ENCODE measurements at places on chromosomes 3 and 15.

GRCh38 chr3:73966733-73967132, 342.0 kb upstream of the PDZRN3 start:
- no peak for DNase-seq

DNA sequence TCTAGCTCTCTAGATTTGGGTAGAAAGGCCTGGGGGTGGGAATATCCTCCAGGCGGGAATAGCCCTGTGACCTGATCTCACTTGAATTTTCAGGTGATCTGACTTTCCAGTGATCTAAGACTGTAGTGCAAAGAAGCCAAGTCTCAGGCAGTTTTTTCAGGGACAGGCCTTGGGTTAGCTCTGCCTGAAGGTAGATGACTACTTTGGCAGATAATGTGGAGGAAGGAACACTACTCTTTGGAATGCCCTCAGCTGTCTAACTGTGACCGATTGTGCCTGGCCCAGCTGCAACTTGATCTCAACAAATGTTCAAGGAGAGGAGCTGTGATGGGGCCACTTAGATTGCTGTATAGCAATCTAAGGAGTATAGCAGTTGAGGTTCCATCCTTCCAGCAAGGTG, 193.7 kb downstream of the TCF12 start:
- no peak for DNase-seq

GRCh38 chr3:59408047-59408624, 358.3 kb upstream of the CFAP20DC start:
- no peak for DNase-seq

DNA sequence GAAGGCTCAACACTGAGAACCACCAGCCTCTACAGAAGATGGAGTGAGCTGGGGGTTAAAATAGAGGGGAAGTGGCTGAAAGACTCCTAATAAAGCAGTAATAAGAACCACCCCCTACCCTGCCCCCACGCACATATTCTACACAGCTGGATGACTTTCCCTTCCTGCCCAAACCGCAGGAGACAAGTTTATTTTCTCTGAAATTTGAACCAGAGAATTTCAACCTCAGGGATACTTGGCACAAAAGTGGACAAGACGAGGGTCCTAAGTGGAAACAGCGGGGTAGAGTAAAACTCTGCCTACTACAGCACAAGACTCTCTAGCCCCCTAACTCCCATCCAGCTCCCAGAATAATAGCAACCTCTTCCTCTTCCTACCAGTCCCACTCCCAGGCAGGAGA, 28.4 kb downstream of the USF3 start:
- no peak for DNase-seq

DNA sequence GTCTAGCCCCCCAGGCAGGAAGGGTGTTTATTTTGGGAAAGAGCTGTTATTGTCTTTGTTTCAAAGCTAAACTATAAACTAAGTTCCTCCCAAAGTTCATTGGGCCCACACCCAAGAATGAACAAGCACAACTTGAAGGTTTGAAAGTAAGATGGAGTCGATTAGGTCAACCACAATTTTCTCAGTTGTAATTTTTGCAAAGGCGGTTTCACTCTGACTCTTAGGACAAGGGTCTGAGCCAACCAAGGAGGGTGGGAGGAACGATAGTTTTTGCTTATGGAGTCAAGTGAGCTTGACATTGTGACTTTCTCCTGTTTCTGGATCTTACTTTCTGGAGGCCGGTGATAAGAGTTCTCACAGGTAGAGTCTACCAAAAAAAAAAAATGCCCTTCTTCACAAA, 5.8 kb upstream of the ZNF770 start:
- no peak for DNase-seq

- no peak for DNase-seq
These were observed 565 bp downstream of the MANF start for GRCh38 chr3:51385621-51386091.

- no peak for DNase-seq
These were observed 193.9 kb upstream of the UBE2E1 start for GRCh38 chr3:23611737-23612295.

- peak; percentile 89 for DNase-seq
These were observed at the start of gene GPR160 for GRCh38 chr3:170037463-170038433. Gene GPR160 (plus strand): TSS chr3:170037995. CDS start chr3:170083973, 45,978 bp downstream.

- peak; percentile 80 for DNase-seq
These were observed 108.3 kb upstream of the MME start for GRCh38 chr3:154971771-154972326.

GRCh38 chr3:170524073-170524472, 61.8 kb downstream of the SLC7A14 start:
- no peak for DNase-seq

DNA sequence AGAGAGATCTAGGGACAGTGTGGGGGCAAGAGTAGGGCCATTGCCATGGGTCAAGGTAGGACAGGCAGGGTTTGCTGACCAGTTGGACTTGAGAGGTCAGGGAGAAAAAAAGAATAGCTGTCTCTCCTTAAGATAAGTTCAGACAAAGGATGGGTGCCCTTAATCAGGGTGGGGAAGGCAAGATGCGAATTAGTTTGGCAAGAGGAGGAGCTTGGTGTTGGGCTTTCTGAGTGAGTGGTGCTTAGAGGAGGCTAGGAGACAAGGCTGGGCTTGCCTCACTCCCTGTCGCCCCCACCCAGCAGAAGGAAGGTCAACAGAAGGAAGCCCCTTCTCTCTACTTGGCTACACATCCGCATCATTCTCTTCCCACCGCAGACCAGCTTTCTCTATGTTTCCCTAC, 53.9 kb upstream of the CTDSPL start:
- DNase-seq, result no peak

DNA sequence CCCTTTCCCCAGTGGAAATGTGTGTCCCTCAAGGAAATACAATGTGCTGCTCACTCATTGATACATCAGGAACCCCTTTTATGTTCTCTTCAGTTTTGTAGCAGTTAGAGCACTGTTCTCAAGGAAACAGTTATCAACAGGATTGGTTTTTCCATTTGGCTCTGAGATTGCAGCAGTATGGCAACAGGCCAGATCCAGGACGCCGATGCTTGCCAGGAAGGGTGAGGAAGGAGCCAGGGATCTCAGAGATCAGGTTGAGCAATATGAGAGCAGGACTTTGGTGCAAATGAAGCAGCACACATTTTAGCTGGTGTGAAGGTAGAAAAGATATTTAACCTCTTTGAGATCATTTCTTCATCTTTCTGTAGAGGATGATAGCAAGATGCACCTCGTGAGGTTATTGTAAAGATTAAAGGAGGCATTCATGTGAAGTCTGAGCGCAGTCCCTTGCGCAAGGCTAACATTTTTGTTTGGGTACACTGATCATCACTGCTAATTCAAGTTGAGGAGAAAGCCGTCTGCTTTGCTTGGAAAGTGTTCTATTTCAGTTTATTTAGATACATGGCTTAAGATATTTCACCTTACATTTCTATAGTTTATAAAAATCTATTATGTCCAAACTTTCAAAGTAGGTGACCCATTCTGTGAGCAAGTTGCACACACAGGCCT, 68.5 kb downstream of the KCNH8 start:
- DNase-seq, result no peak

GRCh38 chr3:150870406-150870805, 34.8 kb downstream of the MINDY4B start:
- DNase-seq, result no peak

DNA sequence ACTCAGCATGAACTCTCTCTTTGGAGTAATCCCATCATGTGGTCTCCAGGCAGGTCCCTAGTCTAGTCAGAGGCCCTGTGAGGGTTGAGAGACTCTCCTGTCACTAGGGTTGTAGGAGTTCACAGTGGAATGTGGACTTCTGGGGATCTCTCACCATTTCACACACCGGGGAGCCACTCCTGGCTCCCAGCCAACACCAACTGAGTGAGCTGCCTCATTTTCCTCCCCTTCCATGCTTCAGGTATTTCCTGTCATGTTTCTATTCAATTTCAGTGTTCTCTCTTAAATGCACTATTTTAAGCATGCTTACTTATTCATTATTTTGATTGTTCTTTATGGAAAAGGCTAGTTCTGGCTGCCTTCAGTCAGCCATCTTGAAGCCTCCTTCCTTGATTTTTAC, 467.5 kb upstream of the ARL6 start:
- DNase-seq, result no peak

GRCh38 chr3:16529264-16529663, 15.8 kb upstream of the RFTN1 start:
- no peak for DNase-seq

GRCh38 chr15:89740137-89740536, 10.9 kb downstream of the MESP1 start:
- peak; percentile 57 for DNase-seq

DNA sequence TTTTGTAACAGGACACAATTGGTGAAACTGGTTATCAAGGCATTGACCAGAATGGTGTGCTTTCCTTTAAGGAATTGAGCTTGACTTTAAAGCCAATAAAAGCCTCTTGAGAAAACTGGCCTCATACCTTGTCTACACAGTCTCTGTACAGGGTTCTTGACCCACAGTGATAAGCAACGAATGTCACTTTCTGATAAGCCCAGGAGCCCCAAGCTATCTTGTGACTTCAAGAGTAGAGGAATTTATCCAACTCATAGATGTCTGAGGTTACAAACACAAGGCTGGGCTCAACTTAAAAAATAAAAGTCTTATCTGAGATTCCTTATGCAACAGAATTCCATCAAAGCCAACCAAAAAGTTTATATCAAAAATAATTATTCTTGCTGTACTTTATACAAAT, 212.1 kb downstream of the GBE1 start:
- DNase-seq, result no peak

- DNase-seq, result no peak
These were observed 2.6 kb upstream of the ABHD10 start for GRCh38 chr3:111976254-111976653.

DNA sequence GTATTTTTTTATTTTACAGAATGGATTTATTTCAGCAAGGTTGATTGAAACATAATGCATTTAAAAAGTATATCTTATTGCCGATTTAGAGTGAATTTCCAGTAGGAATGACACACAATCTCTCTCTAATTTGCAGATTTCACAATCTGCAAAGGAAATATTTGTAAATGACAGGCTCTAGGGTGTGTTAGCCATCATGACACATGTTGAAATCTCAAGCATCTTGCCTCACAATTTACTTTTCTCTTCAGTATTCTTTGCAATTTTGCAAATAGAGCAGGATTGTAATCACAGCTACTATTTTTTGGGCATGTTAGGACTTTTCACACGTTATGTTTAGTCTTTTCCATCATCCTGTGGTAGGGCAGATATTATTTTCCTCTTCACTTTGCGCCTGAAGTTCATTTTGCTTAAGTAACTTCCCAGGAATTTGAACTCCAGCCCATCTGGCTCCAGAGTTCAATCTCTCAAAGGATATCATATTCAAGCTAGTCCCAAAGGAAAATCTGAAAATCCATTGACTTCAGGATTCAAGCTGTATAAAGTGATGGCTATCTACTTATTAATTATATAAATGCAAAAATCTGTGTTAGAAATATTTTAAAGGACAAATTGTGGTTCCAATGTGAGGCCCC, 55.4 kb downstream of the ATP13A4 start:
- no peak for DNase-seq

DNA sequence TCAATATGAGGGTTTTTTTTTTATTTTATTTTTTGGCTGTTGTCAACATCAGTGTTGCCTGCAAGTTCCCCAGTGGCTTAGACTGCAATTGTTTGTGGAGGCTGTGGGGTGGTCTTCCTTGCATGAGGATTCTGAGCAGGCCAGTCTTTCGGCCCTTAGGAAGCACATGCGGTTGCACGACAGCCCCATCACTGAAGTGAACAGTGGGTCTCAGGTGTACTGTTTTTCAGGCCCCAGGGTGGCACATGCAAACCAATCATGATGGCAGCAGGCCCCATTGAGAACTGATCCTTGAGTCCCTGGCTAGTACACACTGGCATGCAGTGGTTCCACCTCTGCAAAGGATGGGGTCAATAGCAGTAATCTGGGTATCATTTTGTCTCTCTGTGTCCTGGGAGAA, 768.7 kb downstream of the EPHA3 start:
- no peak for DNase-seq

- no peak for DNase-seq
These were observed 45.7 kb downstream of the ZBTB38 start for GRCh38 chr3:141413801-141414689.

GRCh38 chr3:195956577-195956976, 48.2 kb upstream of the TNK2 start:
- DNase-seq, result no peak

- DNase-seq, result no peak
These were observed 94.1 kb downstream of the FAM43A start for GRCh38 chr3:194779729-194780224.

DNA sequence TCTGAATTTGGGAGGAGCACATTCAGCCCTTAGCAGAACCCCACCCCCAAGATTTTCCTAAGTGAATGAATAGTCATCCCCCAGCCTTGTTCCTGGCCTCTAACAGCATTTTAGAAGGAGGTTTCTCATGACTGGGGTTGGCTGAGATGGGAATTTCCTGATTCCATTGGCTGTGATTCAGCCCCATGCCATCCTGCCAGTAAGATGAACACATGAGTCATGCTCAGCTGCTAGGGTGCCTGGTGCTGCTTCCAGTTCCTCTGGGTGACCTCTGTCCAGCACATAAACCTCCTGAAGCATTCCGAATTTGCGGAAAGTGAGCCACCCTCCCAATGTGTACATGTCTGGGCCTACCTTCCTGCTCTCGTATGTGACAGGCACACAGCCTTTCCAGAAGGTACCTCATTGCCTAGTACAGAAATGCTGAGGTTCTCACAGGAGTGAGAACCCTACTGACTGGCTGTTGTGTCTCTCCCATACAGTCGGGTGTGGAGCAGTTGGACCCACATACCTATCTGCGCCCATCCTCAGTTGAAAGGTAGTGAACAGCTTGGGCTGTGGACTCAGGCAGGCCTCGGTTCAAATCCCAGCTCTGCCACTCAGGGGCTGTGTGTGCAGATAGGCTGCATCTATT, 91.7 kb downstream of the APBA2 start:
- DNase-seq, result no peak

DNA sequence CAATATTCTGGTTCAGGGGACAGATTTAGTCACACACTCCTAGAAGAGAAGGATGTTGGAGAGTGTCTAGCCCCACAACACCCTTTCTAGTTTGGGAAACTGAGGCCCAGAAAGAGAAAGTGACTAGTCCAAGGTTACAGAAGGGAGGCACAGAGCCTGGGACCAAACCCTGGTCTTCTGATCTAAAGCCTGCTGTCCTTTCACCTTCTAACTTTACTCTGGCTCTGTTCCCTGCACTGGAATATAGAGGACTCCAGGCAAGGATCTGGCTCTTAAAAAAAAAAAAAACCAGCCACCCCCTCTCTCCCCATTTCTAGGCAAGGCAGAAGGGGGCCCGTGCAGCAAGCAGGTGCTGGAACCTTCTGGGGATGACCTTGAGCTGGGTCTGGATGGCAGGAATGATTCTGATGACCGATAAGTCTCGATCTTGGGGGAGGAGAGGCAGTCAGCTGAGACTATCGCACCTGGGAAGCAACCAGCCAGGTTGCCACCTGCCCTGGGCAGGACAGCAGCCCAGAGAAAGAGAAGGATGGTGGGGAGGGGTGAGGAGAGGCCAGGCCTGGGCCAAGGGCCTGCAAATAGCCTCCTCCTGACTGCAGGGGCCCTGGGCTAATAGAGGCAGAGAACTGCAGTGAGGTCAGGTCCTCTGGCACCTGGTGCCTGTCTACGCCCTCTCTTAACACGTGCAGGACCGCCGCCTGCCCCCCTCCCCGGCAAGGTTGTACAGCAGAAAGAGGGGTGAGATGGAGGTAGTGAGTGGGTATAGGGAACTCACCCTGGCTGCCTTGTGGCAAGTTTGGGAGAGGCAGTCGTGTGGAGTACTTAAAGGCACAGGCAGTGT, 30.4 kb upstream of the RHCG start:
- DNase-seq, result no peak

GRCh38 chr3:196775938-196776337, 36.3 kb downstream of the PAK2 start:
- no peak for DNase-seq

- no peak for DNase-seq
These were observed 8.9 kb downstream of the ADCY5 start for GRCh38 chr3:123439806-123440580.

GRCh38 chr3:194296454-194297263, 54.5 kb downstream of the CPN2 start:
- no peak for DNase-seq

Measured in AML-193 (cell line).